ENCODE measurements at places on chromosomes 2 and 18. TPM values are rescaled to one million over a fixed set of nuclear protein-coding genes. Genes with fewer than 3 reads are reported as not detected.
A peak's percentile ranks its signal among the peaks of the same experiment; 100 is the strongest.

- peaks cover 10% of the 10 kb centered on the region for H3K4me1 ChIP-seq
- H3K27me3 ChIP-seq = no peaks in the 10 kb centered on the region
- no peak overlapping the region for H3K4me3 ChIP-seq
- DNase-seq = peak; percentile 57
Observed at GRCh38 chr2:79138385-79138784, 18.1 kb downstream of the REG1A start.

GRCh38 chr2:237982039-237982725, 15.4 kb downstream of the UBE2F start:
- H3K4me1 ChIP-seq = no peaks in the 10 kb centered on the region
- no peak overlapping the region for H3K27ac ChIP-seq
- no peaks in the 10 kb centered on the region for H3K27me3 ChIP-seq
- no peak for DNase-seq
- no peak overlapping the region for H3K4me3 ChIP-seq
- no peaks in the 10 kb centered on the region for H3K36me3 ChIP-seq

Gene IGFBP2
- 56.5 TPM for polyA plus RNA-seq

Gene PIEZO2
- 0.96 TPM for polyA plus RNA-seq

DNA sequence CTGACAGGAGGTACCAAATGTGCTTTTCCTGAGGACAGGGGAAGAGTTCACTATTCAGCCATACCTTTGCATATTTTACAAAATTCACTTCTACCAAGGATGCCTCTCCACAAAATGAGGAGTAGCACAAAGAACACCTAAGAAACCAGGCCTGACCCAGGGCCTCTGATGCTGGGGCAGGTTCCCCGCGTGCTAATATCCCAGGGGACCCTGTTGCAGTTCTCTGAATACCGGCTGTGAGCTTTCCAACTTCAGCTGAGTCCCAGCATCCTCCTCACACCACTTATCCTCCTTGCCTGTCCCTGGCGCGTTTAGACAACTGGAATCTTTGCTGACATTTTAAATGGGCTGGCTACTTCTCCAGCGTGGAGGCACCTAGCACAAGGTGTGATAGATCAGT, 142.3 kb downstream of the BCL2 start:
- no peak overlapping the region for H3K4me3 ChIP-seq
- H3K27ac ChIP-seq = peak overlapping the region; percentile 34
- H3K4me1 ChIP-seq = no peaks in the 10 kb centered on the region
- no peaks in the 10 kb centered on the region for H3K27me3 ChIP-seq
- no peak for DNase-seq

Gene REG3A
- polyA plus RNA-seq = 3,240 TPM

- DNase-seq = no peak
- no peak overlapping the region for H3K4me3 ChIP-seq
- no peaks in the 10 kb centered on the region for H3K4me1 ChIP-seq
- H3K27ac ChIP-seq = no peak overlapping the region
- no peaks in the 10 kb centered on the region for H3K36me3 ChIP-seq
Observed at GRCh38 chr2:46096260-46096659, 200.9 kb upstream of the EPAS1 start.

DNA sequence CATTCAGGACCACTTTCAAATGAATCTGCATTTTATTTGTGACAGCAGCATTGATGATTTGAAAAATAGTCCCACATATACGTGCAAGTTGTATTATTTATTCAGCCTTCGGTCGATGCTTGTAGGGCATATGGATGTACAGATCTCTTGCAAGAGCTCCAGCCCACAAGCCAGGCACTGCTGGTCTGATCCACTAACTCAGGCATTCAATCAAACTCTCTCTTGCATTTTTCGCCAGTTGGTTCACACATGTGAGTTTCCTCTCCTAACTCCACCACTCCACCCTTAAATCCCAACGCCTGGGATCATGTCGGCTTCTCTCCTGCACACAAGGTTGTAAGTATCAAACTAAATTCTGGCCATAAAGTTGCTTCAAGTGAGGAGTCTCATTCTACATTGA, 318.7 kb downstream of the CYP26B1 start:
- no peaks in the 10 kb centered on the region for H3K27me3 ChIP-seq
- no peak overlapping the region for H3K4me3 ChIP-seq
- H3K36me3 ChIP-seq = no peaks in the 10 kb centered on the region
- no peak for DNase-seq
- no peak overlapping the region for H3K27ac ChIP-seq

Gene RAX
- polyA plus RNA-seq = not detected

All from pancreas (tissue), 10 donors.